Right atrium auricular region (tissue), 2 donors: ENCODE measurements at places on chromosomes 11 and 22. TPM values are rescaled to one million over a fixed set of nuclear protein-coding genes. Genes with fewer than 3 reads are reported as not detected.

DNA sequence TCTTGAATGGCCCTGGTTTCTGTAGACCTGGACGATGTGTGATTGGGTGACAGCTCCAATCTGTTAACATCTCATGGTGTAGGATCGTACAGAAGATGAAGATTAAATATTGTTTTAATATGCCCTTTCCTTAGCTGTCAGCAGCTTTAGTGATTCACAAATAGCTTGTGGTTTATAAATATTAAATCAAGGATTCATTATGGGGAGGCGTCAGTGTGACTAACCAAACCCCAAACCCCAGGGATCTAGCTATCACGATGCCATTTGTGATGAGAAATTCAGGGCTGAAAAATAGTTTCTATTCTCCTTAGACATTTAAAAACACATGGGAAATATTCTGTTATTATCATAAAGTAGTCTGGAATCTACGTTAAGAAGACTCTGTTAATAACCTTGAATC is 73.4 kb downstream of the NCAM1 start:
- no peaks in the 10 kb centered on the region for H3K4me1 ChIP-seq
- H3K36me3 ChIP-seq: no peaks in the 10 kb centered on the region
- no peak overlapping the region for H3K4me3 ChIP-seq

DNA sequence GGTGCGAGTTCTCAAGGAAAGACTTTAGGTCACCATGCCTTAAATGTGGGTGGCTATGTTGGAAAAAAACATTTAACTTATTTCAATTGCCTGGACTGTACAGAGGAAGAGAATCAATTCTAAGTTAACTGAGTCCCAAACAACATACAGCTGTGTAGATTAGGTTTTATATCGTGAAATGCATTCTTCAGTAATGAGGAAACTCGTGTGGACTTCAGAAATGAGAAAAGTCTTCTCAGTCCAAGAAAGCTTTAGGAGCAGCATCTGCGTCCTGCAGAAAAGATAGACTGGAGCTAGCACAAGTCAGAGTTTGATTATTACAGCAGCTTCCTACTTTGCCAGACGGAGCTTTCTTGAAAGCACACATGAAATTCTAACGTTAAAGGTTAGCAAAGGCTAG is 673.0 kb downstream of the OPCML start:
- no peaks in the 10 kb centered on the region for H3K4me1 ChIP-seq
- no peak overlapping the region for H3K4me3 ChIP-seq
- H3K27me3 ChIP-seq: no peaks in the 10 kb centered on the region
- no peak for DNase-seq
- H3K36me3 ChIP-seq: no peaks in the 10 kb centered on the region

GRCh38 chr11:111308140-111308539 is 9.8 kb downstream of the POU2AF3 start:
- DNase-seq: no peak
- H3K36me3 ChIP-seq: no peaks in the 10 kb centered on the region

- H3K27me3 ChIP-seq: no peaks in the 10 kb centered on the region
- H3K4me3 ChIP-seq: peak overlapping the region; percentile 73
- H3K4me1 ChIP-seq: no peaks in the 10 kb centered on the region
- no peaks in the 10 kb centered on the region for H3K36me3 ChIP-seq
These were observed 1.4 kb downstream of the USP47 start for GRCh38 chr11:11843211-11843621.

DNA sequence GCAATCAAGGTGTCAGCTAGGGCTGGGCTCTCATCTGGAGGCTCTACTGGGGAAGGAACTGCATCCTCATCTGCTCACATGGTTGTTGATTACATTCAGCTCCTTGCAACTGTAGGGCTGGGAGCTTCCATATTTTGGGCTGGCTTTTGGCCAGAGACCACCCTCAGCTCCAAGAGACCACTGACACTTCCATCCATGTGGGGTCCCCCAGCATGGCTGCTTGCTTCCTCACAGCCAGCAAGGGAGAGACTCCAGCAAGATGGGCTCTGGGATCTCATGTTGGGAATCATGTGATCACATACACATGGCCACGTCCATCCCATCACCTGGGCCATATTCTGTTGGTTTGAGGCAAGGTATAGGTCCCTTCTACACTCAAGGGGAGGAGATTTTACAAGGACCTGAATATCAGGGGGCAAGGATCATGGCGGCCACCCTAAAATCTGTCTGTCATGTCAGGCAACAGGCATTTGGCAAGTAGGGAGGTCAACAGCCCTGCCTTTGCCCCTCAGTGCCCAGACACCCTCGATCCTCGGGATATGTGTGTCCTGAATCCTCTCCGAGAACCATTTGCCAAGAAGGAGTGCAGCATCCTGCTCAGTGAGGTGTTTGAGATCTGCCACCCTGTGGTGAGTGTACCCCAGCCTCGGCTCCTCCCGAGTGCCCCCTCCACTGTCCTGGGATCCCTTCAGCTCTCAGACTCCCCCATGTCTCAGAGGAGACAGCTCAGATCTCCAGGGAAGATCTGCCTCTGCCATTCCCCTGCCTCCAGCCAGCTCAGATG is 48.7 kb downstream of the OTOG start:
- no peaks in the 10 kb centered on the region for H3K4me1 ChIP-seq
- H3K27me3 ChIP-seq: no peaks in the 10 kb centered on the region
- DNase-seq: no peak
- H3K4me3 ChIP-seq: no peak overlapping the region

- no peak overlapping the region for H3K27ac ChIP-seq
- no peaks in the 10 kb centered on the region for H3K36me3 ChIP-seq
- H3K4me3 ChIP-seq: no peak overlapping the region
These were observed 76.6 kb downstream of the WT1 start for GRCh38 chr11:32358729-32359128.

DNA sequence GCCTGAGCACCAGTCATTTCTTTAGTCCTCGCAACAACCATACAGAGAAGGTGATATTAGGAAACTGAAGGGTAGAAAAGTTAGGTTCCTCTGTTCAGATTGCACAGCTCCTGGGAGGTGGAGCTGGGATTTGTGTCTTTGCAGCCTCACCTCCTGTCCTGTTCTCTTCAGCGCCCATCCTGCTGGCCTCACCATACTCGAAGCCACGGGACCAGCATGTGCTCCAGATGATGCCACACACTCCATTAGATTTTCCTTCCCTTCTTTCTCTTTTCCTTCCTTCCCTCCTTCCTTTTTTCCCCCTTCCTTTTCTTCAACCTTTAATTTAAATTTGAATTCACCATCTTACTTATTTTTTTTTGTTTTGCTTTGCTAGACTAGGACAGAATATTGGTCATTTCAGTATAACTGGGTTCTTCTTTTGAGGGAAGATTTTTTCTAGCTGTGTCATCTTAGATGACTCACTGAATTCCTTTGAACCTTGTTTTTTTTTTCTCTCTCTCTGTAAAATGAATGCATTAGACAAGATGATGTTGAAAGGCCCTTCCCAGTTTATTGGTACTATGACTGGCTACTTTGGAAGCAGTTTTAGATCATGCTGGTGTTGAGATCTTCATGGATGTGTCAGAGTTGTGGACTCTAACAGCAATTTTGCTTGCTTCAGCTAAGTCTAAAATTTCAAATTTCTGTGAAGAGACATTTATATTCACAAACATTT is 662.5 kb upstream of the TENM4 start:
- no peak overlapping the region for H3K4me3 ChIP-seq
- no peaks in the 10 kb centered on the region for H3K36me3 ChIP-seq
- no peak overlapping the region for H3K27ac ChIP-seq
- H3K27me3 ChIP-seq: no peaks in the 10 kb centered on the region

GRCh38 chr11:24794064-24794463 is 297.2 kb downstream of the LUZP2 start:
- no peak overlapping the region for H3K27ac ChIP-seq
- no peak for DNase-seq
- no peaks in the 10 kb centered on the region for H3K27me3 ChIP-seq
- no peaks in the 10 kb centered on the region for H3K4me1 ChIP-seq

DNA sequence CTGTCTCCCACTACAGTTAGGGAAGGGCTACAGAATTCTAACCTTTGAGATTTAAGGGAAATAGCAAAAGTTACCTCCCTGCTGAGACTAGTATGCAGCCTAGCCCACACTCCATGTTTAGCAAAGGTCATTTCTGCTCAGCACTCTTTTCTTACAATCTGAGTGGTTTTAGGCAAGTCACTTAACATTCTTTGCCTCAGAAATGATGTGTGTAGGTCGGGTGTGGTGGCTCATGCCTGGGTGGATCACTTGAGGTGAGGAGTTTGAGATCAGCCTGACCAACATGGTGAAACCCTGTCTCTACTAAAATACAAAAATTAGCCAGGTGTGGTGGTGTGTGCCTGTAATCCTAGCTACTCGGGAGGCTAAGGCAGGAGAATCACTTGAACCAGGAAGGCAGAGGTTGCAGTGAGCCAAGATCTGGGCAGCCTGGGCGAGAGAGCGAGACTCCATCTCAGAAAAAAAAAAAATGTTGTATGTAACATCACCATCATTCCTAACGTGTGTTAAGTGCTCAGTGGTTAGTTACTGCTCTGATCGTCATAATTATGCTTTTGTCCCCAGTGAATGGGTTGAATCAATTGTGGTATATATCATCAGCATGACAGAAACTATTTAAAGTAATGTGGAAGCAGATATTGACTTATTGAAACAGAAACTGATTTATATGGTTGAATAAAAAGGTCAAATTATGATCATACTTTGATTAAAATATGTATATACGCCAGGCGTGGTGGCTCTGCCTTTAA is 55.0 kb downstream of the COPB1 start:
- no peak overlapping the region for H3K27ac ChIP-seq
- no peak for DNase-seq
- H3K27me3 ChIP-seq: no peaks in the 10 kb centered on the region

The TNNT3 gene
- 12.8 TPM for total RNA-seq

The ANGPTL5 gene
- total RNA-seq: 1.4 TPM
